ENCODE measurements at places on chromosomes 3 and 15.

DNA sequence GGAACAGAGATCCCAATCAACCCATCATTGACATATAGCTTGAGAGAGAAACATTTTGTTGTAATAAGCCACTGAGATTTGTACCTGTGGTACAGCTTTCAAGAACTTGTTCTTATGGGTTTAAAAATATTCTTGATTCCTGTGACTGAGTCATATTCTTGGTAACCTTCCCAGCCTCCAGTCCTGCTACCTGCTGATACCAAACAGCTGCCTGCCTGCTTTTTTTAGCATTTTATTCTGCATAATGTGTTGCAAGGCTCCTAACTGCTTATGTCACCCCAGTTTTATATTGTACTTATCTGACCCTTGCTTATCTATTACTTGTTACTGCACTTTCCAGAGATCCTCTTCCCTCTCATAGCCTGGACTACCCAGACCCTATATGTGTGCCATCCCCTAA is 349.3 kb upstream of the SOX2 start:
- no peak for DNase-seq

DNA sequence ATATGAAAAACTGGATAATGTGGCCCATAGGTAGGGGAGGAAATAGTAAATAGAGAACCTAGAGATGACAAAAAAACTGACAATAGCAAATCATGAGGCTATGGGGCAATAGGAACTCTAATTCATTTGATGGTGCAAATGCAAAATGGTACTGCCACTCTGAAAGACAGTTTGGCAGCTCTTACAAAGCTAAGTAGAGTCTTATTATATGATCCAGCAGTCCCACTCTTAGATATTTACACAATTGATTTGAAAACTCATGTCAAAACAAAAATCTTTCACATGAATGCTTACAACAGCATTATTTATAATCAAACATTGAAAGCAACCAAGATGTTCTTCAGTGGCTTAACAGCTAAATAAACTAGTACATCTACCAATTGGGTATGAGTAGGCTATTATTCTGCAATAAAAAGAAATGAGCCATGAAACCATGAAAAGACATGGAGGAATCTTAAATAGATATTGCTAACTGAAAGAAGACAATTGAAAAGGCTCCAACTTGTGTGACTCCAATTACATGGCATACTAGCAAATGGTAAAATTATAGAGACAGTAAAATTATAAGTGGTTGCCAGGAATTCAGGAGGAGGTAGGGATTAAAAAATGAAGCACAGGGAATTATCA is 321.8 kb upstream of the STAC start:
- no peak for DNase-seq

DNA sequence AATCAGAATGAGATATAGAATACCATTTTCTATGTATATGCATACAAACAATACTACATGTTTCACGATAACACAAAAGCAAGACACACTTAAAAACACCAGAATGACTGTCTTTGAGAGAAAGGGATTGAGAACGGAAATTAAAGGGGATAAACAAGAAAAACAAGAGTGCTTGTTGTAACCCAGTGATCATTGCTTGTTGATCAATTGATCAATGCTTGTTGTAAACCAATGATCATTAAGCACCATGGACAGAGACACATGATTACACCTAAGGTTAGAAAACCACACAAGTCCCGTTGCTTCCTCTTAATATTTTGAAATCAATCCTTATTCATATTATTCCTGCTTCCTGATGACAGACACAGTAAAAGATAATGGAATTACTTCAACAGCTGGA is 1.1 kb upstream of the OR4F15 start:
- DNase-seq, result no peak

DNA sequence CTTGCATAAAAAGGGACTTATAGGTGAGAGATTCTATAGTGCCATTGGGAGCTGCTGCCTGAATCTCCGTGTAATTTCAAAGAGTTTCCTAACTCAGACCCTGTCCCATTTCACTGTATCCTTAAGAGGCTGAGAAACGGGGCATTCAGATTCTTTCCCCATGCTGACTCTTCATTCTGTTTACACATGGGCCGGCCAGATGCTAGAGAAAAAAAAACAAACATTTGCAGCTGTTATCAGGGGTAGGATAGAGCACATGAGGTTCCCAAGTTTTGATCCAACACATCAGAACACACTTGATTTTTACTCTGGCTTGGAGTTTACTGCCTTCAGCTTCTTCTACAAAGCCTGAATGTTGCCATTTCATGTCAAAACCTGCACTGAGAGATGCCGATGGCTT is 215.9 kb upstream of the TPRG1 start:
- no peak for DNase-seq

DNA sequence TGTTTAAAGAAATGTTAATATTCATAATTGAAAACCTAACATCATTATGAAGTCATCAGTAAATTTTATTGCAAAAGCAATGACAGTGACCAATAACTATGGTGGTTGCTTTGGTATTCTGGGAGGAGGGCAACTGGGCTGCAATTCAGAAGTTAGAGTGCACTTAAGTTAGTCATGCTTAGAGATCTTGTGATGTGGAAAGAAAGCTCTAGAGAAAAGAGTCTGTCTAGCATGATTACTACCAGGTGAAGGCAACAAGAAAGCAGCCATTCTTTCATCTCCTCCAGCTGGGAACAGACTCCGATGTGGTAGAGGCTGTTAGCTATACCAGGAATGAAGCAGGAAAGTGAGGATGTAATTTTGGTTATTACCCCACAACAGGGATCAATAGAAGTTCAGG is 625.6 kb downstream of the SI start:
- DNase-seq, result no peak

DNA sequence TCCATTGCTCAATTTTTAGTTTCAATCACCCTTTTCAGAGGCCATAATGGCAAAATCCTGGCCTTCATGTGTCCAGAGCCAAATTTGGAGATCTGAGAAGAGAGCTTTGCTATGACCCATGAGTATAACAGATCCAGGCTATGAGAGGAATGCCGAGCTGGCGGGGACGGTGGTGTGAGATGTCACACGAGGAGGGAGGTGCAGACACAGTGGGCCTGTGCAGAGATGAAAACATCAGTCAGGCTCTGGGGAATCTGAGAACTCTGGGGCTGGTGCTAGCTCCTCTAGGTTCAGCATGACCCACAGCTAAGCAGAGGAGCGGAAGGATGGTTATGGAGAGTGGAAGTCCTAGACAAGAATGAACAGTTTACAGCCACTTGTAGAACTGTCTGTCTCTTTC is 398.3 kb upstream of the ATP10A start:
- no peak for DNase-seq

GRCh38 chr15:94174399-94174802 is 57.0 kb upstream of the MCTP2 start:
- DNase-seq, result no peak

DNA sequence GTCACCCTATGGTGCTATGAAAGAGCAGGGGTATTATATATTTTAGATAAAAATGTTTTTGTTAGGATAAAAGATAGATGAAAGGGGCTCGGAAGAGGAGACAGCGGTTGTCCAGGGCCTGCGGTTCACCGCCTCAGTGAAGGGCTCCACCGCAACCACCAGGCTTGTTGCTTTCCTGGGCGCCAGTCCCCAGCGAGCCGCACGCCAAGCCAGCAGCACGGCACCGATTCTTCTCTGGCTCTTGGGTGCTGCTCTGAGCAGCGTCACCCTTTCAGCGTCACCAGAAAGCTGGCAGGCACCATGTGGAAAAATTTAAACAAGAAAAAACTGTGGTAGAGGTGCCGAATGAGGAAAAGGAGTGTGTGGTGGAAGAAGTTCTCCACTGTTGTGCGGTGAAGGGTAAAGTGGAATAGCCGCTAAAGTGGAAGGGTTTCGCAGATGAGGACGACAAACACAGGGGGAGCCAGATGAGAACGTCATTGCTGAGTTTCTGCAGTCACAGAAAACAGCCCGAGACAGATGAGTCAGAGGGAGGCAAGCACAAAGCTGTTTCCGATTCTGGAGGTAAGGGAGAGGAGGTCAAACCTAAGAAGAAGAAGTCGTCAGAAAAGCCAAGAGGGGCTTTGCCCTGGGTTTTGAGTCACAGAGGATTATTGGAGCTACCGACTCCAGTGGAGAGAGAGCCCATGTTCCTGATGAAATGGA is 569.2 kb downstream of the ZBBX start:
- DNase-seq, result no peak

DNA sequence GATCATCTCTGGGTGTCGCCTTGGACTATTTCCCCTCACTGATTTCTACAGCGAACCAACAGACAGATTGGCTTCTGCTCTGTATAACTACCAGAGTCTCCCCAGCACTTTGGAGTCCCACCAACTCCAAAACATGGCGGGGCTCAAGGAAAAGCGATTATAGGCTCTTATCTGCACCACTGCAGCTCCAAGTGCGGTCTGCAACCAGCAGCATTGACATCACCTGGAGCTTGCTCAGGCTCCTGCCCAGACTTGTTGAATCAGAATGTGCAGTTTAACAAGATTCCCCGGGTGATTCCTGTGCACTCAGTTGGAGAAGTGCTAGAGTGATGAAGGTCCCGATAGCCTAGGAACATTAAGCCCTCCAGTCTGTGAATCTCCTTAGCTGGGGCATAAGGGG is 9.0 kb downstream of the CCK start:
- DNase-seq, result no peak

Measured in activated CD8-positive, alpha-beta memory T cell treated with anti-CD3 and anti-CD28 coated beads for 4 hours (primary cell).